ENCODE measurements at places on chromosomes 5 and 9.

DNA sequence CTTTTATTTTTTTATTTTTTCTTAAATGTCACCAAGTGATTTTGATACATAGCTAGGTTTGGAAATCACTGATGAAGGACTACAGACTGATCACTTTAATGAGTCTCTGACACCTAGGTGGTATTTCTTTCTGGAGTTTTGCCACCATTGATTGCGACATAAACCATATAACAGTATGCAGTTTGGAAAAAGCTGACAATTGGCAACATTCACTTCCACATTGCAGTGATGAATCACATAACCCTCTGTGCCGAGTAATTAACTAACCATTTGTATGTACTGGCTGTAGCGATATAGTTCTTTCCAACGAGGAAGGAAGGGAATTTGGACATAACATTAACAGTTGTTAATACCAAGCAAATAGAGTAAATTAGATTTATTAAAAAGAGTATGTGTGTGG, 222.9 kb upstream of the EFNA5 start:
- no peak for DNase-seq

- DNase-seq: no peak
These were observed 417.1 kb upstream of the DAP start for GRCh38 chr5:11177999-11178711.

- no peak for DNase-seq
These were observed 62.5 kb upstream of the GHR start for GRCh38 chr5:42360616-42361314.

DNA sequence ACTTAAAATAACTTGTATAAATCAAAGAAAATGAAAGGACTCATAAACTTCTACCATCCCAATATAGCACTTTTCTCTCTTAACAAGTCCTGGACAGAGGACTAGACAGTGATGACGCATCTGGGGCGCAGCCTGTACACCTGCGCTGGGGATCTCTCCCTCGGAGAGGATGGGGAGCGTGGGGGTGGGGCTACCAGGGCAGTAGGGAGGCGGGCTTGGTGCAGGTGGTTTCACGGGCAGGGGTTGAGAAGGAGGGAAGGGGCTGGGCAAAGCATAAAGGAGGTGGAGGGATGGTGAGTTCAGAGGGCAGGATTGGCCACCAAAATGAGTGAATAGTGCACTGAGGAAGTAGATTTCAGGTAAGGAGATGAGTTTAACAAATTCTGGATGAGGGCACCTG, 41.1 kb downstream of the STC2 start:
- no peak for DNase-seq

- no peak for DNase-seq
These were observed 196.2 kb downstream of the PCSK1 start for GRCh38 chr5:96236831-96237230.

DNA sequence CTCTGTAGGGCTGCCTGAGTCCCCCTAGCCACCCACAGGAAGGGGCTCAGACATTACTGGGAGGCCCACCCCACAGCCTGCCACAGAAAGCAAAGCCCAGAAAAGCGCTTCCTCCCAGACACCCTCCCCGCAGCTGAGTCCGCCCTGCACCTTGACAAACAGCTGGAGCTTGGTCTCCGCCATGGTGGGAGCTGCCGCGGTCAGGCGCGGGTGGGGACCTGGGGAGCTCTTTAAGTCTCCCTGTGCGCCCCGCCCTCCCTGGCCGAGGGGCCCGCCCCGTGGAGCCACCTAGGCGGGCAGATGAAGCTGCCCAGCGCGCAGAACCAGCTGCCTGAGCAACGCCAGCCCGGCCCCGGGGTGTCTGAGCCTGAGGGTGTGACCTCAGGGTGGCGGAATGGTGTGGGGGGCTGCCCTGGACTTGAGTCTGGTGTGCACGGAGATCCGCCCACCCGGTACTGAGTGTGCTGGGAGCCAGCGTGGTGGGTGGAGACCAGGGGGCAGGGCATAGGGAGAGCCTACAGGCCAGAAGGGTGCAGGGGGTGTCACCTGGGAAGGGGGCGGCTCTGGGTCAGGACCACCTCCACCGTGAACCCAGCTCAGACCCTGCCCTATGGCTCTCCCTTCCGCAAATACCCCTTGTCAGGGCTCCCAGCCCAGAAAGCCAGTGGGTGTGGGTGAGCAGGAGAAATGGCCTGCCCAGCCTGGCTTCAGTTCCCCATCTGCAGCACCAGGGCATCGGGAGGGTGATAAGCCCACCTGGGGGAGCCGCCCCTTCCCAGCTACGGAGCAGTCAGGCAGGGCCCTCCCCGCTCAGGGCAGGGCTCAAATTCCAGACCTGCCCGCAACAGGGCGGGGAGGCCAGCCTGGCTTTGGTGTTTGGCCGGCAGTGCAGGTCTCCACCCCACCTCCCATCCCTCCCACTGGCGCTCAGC, at the start of gene CLIC3:
CLIC3 (minus strand) TSS at position 208 of the 932 bp plus-strand sequence; CDS start at position 183, 25 bp downstream.
- no peak for DNase-seq

GRCh38 chr9:119961774-119962424, 592.7 kb upstream of the BRINP1 start:
- no peak for DNase-seq

- DNase-seq: no peak
These were observed 37.6 kb upstream of the HNRNPA0 start for GRCh38 chr5:137791799-137792198.

GRCh38 chr5:108748401-108749127, 867 bp downstream of the FER start:
- DNase-seq: peak; percentile 93

DNA sequence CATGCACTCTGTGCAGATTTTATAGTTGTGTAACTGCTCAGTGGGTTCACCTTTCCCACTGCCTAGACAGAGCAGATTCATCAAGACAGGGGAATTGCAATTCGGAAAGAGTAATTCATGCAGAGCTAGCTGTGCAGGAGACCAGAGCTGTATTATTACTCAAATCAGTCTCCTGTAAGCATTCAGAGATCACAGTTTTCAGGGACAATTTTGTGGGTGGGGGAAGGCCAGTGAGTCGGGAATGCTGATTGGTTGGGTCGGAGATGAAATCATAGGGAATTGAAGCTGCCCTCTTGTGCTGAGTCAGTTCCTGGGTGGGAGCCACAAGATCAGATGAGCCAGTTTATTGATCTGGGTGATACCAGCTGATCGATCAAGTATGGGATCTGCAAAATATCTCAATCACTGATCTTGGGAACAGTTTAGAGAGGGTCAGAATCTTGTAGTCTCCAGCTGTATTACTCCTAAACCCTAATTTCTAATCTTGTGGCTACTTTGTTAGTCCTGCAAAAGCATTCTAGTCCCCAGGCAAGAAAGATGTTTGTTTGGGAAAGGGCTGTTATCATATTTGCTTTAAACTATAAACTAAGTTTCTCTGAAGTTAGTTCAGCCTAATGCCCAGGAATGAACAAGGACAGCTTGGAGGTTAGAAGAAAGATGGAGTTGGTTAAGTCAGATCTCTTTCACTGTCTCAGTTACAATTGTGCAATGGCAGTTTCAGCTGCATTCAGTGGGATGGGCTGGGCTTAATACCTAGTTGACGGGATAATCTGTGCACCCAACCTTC, 12.7 kb upstream of the SVEP1 start:
- DNase-seq: no peak

GRCh38 chr5:31855134-31856040, 216.5 kb downstream of the PDZD2 start:
- no peak for DNase-seq

DNA sequence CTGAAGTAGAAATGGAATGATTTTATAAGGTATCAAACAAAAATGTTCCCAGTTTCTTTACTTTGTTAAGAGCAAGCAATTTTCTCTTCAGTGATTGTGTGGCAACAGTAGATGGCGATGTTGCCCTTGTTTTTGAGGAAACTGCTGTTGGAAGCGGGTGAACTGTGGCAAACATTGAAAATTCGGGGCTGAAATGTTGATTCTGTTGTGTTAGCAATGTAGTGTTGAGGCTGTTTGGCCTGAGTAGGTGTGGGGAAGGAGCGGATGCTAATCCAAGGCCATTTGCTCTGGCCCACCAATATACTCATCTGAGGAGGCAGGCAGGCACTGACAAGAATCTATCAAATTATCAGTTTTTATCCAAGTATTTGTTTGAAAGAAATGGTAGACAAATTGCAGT, 129.8 kb downstream of the SLC12A2 start:
- DNase-seq: peak; percentile 19

DNA sequence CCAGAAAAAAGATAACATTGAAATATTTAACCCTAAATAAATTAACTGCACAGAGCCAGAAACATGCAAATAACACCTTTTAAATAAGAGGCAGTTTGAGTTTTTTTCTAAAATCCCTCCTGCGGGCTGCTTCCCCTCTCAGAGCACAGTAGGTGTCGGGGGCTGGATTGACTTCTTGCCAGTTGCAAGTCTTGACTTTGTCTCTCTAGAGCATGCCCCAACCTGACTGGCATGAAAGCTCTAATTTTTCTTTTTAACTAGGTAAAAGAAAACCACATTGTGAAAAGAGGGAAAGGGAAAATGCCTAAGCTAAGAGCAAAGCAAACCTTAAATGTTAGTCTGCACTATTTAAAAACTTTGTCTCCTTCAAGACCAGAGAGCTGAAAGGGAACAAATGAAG, 46.4 kb upstream of the DNAH5 start:
- DNase-seq: no peak

DNA sequence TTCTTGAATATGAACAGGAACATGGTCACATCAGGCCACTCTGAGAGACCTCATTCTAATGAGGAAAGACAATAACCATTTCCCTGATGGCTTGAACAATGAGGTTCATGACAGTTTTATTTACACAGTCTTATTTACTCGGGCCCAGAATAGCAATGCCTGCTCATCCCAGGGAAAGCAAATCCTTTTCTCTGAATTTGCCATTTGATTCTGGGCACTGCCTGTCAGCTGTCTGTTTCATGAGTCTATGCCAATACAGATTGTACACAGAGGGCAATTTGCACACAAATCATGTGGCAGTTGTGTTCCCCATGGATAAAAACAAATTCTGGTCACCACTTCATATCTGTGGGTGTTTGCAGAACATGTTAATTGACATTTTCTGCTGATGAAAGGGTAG, 492.5 kb downstream of the ACTL7B start:
- DNase-seq: no peak

GRCh38 chr5:66967102-66967501, 229.5 kb downstream of the CD180 start:
- DNase-seq: no peak

- DNase-seq: no peak
These were observed 183.2 kb downstream of the TLR4 start for GRCh38 chr9:117887383-117887782.

DNA sequence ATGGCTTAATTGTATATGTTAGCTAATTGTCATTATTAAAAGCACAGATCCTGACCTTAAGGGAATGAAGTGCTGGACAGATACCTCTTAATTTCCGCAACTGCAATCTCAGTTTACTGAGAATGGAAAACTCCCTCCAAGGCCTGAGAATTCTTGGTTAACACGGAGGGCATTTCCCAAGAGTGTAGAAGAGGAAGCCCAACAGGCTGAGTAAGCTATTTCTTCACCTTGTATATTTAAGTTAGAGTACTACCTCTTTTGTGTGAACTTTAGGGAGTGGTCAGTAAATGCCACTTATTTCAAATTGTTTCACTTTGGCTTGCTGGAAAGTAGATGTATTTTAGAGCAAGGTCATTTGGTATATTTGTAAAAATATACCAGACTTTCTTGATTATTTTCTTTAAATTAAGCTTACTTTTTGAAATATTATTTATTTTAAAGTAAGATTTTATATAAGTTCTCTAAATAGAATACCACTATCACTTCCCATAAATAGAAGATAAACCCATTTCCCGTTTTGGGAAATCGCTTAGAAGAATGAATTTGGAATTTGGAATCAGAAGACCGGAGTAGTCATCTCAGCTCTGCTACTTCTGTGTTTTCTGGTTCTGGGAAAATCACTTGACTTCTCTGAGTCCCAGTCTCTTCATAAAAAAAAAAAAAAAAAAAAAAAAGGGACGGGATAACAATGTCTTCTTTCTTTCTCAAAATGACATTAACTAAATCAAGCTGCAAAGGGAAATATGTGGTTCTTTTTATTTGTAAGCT, 26.0 kb upstream of the C9orf72 start:
- DNase-seq: no peak

DNA sequence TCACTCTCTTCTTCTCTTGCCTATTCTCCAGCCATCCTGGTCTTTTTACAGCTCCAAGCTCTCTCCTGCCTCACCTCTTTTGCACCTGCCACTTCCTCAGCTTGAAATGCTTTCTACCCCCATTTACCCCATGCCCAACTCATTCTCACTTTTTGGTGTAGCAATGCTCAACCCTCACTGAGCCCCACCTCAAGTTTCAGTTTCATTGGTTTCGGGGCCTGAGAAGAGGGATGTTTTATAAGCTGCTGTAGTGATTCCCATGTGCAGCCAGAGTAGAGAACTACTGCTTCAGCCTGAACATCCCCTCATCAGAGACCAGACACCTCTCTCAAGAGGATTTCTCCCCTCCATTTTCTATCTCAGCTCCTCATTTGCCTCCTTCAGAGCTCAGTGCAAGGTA, 45.2 kb upstream of the FYB1 start:
- DNase-seq: no peak

DNA sequence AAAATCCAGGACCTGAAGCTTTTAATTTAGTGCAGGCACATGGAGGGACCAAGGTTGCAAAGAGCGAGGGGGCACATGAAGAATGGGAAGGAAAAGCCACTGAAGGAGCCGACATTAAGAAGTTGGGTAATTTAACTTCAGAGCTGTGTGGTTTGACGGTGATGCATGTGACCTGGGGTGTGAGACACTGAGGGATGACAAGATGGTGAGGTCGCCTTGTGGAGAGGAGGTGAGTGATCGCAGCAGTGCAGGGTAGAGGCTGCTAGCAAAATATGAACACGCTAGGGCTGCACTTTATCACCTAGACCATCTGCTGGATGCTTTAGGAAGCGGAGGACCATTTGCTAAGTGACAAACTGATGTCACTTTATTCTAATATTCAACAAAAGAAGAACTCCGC, 339.0 kb upstream of the KIF2A start:
- DNase-seq: no peak

DNA sequence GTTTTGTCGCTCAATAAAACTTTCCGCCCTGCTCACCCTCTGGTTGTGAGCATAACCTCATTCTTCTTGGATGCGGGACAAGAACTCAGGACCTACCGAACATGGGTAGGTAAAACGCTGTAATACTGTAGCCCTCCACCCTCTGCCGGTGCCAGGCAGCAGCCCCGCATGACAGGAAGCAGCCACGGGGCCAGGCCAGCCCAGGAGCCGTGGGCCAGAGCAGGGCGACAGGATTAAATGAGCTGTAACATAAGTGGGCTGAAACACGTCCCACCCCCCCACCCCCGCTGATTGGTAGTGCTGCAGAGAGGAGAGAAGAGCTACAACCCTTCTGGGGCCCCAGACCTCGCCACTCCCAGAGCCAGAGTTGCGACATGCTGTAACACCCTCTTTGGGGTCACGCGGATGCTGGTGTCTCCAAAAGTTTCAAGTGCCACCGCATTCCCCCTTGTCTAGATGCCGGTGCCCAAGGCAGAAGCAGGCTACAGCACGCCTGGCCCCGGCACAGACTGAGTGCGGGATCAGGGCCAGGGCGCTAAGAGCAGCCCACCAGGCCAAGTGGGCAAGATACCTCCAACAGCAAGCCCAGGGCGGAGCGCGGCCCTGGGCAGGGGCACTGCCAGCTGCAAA, 81.8 kb downstream of the FBXW11 start:
- DNase-seq: no peak

- DNase-seq: no peak
These were observed 558 bp downstream of the GRPEL2 start for GRCh38 chr5:149345892-149346222.

All from activated T-cell treated with anti-CD3 and anti-CD28 coated beads for 4 hours (primary cell).